ENCODE measurements at places on chromosomes 3 and 15.

DNA sequence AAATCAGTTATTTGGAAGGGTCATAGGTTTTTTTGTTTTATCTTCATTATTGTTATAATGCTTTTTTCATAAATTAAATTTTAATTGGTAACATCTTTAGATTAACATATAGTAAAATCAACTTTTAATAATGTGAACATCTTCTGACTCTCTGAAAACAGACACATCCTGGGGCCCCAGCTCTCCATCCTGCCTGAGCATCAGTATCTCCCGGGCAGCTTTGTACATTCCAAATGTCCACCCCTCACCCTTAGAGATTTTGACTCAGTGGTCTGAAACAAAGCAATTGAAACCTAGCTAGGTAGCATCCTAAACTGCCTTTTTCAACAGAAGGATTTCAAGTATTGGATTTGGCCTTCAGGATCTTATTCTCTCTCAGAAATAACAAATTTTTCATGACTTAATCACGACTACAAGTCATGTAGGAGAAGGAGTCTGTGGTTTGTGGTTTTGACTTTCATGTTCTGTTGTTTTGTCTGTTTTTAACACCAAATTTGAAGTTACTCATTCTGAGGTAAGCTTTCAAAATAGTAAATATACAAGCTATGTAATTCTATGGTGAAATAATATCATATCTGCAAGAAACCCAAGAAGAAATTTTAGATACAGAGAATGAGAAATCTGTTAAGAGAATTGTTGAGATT is 147.3 kb upstream of the UBE2E2 start:
- peaks cover 3% of the 10 kb centered on the region for H3K4me1 ChIP-seq
- DNase-seq = no peak
- no peak overlapping the region for H3K4me3 ChIP-seq
- H3K27me3 ChIP-seq = no peaks in the 10 kb centered on the region
- no peak overlapping the region for H3K27ac ChIP-seq
- no peaks in the 10 kb centered on the region for H3K36me3 ChIP-seq

- no peaks in the 10 kb centered on the region for H3K27me3 ChIP-seq
- DNase-seq = no peak
- no peaks in the 10 kb centered on the region for H3K36me3 ChIP-seq
- H3K4me1 ChIP-seq = peaks cover 3% of the 10 kb centered on the region
Observed at GRCh38 chr3:34024447-34025240, 226.2 kb downstream of the PDCD6IP start.

DNA sequence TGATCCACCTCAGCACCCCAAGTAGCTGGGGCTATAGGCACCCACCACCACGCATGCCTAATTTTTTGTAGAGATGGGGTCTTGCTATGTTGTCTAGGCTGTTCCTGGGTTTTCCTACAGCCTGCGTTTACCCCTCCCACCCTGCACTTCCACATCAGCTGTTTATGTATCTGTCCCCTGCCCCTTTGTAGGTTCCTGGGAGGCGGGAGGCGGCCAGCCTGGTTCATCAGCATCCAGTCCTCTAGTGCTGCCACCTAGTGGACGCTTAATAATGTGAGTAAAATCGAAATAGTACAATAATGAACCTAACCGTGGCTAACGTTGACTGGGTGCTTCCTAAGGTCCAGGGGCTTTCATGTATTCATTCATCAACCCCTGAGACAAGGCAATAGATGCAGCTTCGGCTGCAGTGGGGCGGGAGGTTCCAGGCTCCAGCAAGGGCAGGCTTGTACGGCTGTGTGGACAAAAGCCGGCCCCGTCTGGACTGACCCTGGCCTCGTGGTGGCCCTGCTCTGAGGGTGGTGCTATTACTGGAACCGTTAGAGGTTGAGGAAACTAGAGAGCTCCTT is 1.2 kb upstream of the LCTL start:
- peaks cover 5% of the 10 kb centered on the region for H3K4me1 ChIP-seq
- no peak overlapping the region for H3K27ac ChIP-seq

DNA sequence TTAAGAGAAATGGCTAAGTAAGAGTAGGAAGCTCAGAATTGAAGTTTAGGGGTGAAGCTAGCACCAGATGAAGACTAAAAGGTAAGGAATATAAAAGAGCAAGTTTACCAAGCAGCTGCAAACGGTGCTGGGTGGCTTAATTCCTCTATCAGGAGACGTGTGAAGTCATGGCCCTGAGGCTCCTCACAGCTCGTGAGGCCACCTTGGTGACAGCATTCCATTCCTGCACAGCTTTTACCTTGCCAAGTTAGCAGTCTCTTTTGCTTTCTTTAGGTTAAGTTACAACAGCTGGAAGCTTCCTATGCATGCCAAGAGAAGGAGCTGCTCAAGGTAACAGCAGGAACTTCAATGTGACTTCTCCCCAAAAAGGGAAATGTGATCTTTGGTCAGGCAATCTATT is 6.4 kb downstream of the TMCO5A start:
- H3K27ac ChIP-seq = no peak overlapping the region
- H3K27me3 ChIP-seq = no peaks in the 10 kb centered on the region
- H3K4me3 ChIP-seq = no peak overlapping the region
- H3K4me1 ChIP-seq = no peaks in the 10 kb centered on the region

- no peak overlapping the region for H3K27ac ChIP-seq
- no peaks in the 10 kb centered on the region for H3K36me3 ChIP-seq
- DNase-seq = no peak
- no peak overlapping the region for H3K4me3 ChIP-seq
Observed at GRCh38 chr3:151925876-151926275, 52.4 kb downstream of the SUCNR1 start.

- no peaks in the 10 kb centered on the region for H3K4me1 ChIP-seq
- H3K27me3 ChIP-seq = peaks cover 1% of the 10 kb centered on the region
- H3K27ac ChIP-seq = no peak overlapping the region
Observed at GRCh38 chr3:141091426-141091825, 40.3 kb downstream of the SPSB4 start.

DNA sequence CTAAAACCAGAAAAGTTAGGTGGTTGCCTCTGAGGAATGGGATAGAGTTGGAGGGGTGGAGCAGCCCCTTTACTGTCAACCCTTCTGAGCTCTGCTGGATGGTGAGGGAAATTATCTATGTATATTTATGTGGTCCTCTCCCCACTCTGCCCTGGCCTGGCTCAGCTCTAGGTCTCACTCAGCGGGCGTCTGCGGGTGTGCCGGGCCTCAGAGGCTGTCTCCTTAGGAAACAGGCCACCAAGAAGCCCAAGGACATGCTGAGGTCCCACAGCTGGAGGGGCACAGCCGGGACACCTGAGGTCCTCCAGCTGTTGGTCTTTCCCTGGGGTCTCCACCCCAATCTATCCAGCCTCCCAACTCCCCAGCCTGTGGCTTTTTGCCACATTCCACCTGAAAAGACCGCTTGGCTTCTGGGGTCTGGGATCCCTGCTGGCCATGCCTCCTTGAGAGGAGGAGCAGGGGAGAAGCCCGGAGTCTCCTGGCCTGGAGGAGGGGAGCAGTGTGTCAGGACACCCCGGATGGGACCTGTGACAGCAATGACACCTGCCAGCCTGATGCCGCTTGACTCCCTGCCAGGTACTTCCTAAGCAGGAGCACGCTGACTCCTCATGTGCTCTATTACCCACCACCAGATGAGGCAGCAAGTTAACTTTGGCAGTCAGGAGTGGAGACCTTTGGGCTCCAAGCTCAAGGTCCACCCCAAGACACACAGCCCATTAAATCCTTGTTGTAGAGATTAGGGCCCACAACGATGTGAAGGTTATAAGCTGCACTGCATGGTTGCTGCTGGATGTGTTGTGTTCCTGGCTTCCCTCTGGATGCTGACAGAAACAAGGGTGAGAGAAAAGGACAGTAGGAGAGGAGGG is at the start of gene SLC28A1:
TSS of gene SLC28A1 (plus strand) at position 747 of the 866 bp plus-strand sequence. CDS start 3,099 bp downstream, outside the sequence.
- no peak for DNase-seq
- no peak within 1 kb of the TSS for H3K4me3 ChIP-seq
- no peaks in the 10 kb centered on the region for H3K27me3 ChIP-seq
- H3K36me3 ChIP-seq = no peaks in the 10 kb centered on the region

DNA sequence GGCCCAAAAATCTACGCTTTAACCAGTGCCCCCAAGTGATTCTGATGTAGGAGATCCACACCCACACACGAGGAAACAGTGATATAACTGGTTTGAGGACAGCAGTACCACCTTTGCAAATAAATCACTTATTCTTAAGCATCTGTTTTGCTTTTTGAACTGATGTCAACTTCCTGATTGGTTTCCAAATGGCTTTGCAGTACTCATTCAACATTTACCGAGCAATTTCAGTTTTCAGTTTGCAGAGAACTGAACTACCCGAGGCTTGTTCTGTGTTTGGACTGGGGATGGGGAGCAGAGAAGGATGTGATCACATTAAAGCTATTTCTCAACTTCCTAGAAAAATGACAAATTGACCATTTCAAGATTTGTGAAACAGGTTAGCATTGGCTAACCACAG is 1.1 kb upstream of the GYG1 start:
- peak overlapping the region; percentile 77 for H3K27ac ChIP-seq
- H3K27me3 ChIP-seq = no peaks in the 10 kb centered on the region
- DNase-seq = peak; percentile 24
- H3K4me3 ChIP-seq = peak overlapping the region; percentile 27

- H3K36me3 ChIP-seq = no peaks in the 10 kb centered on the region
- H3K27me3 ChIP-seq = peaks cover 2% of the 10 kb centered on the region
- H3K27ac ChIP-seq = no peak overlapping the region
Observed at GRCh38 chr3:140563206-140563760, 114.6 kb upstream of the TRIM42 start.

GRCh38 chr3:151708868-151709267 is 24.9 kb upstream of the AADACL2 start:
- no peaks in the 10 kb centered on the region for H3K4me1 ChIP-seq
- peaks cover 3% of the 10 kb centered on the region for H3K27me3 ChIP-seq
- H3K27ac ChIP-seq = no peak overlapping the region
- H3K4me3 ChIP-seq = no peak overlapping the region
- no peak for DNase-seq
- no peaks in the 10 kb centered on the region for H3K36me3 ChIP-seq
